ENCODE measurements at places on chromosomes 11 and 22.

DNA sequence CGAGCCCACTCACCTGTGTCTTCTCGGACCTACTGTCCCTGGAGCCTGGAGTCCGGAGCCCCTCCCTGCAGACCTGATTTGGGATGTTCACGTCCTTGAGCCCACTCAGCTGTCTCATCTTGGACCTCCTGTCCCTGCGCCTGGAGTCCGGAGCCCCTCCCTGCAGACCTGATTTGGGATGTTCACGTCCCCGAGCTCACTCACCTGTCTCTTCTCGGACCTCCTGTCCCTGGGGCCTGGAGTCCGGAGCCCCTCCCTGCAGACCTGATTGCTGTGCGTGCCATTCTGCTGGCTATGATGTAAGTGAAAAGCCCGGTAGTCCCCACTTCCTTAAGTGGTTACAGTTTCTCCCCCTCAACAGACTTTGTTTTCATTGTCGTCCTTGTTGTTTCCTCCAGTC is 867.1 kb downstream of the BRD1 start:
- no peaks in the 10 kb centered on the region for H3K4me1 ChIP-seq
- no peaks in the 10 kb centered on the region for H3K36me3 ChIP-seq
- no peak overlapping the region for H3K27ac ChIP-seq
- DNase-seq, result no peak
- no peaks in the 10 kb centered on the region for H3K27me3 ChIP-seq
- H3K4me3 ChIP-seq, result no peak overlapping the region

- H3K4me3 ChIP-seq, result no peak overlapping the region
- peak; percentile 42 for DNase-seq
- peak overlapping the region; percentile 100 for H3K27ac ChIP-seq
- H3K36me3 ChIP-seq, result no peaks in the 10 kb centered on the region
Measured at GRCh38 chr11:65491163-65491465, 7.7 kb upstream of the MALAT1 start.

- H3K4me1 ChIP-seq, result no peaks in the 10 kb centered on the region
- no peak for DNase-seq
- no peak overlapping the region for H3K27ac ChIP-seq
- no peaks in the 10 kb centered on the region for H3K36me3 ChIP-seq
- no peaks in the 10 kb centered on the region for H3K27me3 ChIP-seq
- H3K4me3 ChIP-seq, result no peak overlapping the region
Measured at GRCh38 chr11:133747409-133747808, 97.9 kb downstream of the SPATA19 start.

- no peaks in the 10 kb centered on the region for H3K27me3 ChIP-seq
- DNase-seq, result no peak
- H3K4me1 ChIP-seq, result peaks cover 10% of the 10 kb centered on the region
Measured at GRCh38 chr22:23207729-23208393, 27.6 kb downstream of the BCR start.

GRCh38 chr22:46280063-46280817 is 12.4 kb downstream of the TTC38 start:
- H3K4me3 ChIP-seq, result no peak overlapping the region
- H3K4me1 ChIP-seq, result no peaks in the 10 kb centered on the region
- no peak overlapping the region for H3K27ac ChIP-seq
- DNase-seq, result no peak
- peaks cover 31% of the 10 kb centered on the region for H3K36me3 ChIP-seq

DNA sequence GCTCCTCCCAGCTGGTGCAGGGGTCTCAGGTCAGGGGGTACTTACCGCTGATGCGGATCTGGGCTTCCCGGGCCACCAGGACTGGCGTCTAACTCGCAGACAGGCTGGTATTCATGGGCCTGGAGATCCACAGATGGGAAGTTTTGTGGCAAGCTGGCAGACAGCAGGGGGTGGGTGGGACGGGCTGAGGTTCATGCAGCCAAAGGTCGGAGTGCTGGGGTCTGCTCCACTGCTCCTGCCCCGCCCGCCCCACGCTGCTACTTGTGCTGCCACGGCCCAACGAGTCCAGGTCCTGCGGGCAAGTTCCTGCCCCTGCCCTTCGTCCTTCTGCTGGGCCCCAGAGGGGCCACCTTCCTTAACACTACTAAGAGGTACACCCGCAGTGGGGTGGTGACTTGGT is 3.1 kb downstream of the ACY3 start:
- no peak overlapping the region for H3K4me3 ChIP-seq
- no peaks in the 10 kb centered on the region for H3K36me3 ChIP-seq
- no peaks in the 10 kb centered on the region for H3K4me1 ChIP-seq
- no peak for DNase-seq
- no peaks in the 10 kb centered on the region for H3K27me3 ChIP-seq
- H3K27ac ChIP-seq, result no peak overlapping the region

GRCh38 chr11:114664641-114665040 is 13.7 kb upstream of the NXPE2 start:
- DNase-seq, result no peak
- H3K4me3 ChIP-seq, result no peak overlapping the region
- H3K27ac ChIP-seq, result no peak overlapping the region
- H3K36me3 ChIP-seq, result no peaks in the 10 kb centered on the region

- no peaks in the 10 kb centered on the region for H3K4me1 ChIP-seq
- no peak overlapping the region for H3K27ac ChIP-seq
- H3K27me3 ChIP-seq, result no peaks in the 10 kb centered on the region
- DNase-seq, result no peak
Measured at GRCh38 chr22:28759861-28760560, 12.5 kb upstream of the CCDC117 start.

- no peak overlapping the region for H3K27ac ChIP-seq
- H3K36me3 ChIP-seq, result no peaks in the 10 kb centered on the region
- no peaks in the 10 kb centered on the region for H3K4me1 ChIP-seq
Measured at GRCh38 chr11:75513250-75513649, 12.5 kb downstream of the GDPD5 start.

GRCh38 chr11:47204637-47204989 is 10.2 kb upstream of the DDB2 start:
- no peak overlapping the region for H3K27ac ChIP-seq
- no peaks in the 10 kb centered on the region for H3K27me3 ChIP-seq
- no peak overlapping the region for H3K4me3 ChIP-seq
- no peaks in the 10 kb centered on the region for H3K36me3 ChIP-seq

- peaks cover 3% of the 10 kb centered on the region for H3K4me1 ChIP-seq
- no peak overlapping the region for H3K27ac ChIP-seq
- DNase-seq, result no peak
- H3K27me3 ChIP-seq, result no peaks in the 10 kb centered on the region
Measured at GRCh38 chr11:96143041-96143521, 199.9 kb downstream of the MAML2 start.

- H3K27me3 ChIP-seq, result no peaks in the 10 kb centered on the region
- no peak overlapping the region for H3K27ac ChIP-seq
- DNase-seq, result no peak
- no peak overlapping the region for H3K4me3 ChIP-seq
- no peaks in the 10 kb centered on the region for H3K36me3 ChIP-seq
- no peaks in the 10 kb centered on the region for H3K4me1 ChIP-seq
Measured at GRCh38 chr11:93653080-93653479, 8.4 kb upstream of the CEP295 start.

DNA sequence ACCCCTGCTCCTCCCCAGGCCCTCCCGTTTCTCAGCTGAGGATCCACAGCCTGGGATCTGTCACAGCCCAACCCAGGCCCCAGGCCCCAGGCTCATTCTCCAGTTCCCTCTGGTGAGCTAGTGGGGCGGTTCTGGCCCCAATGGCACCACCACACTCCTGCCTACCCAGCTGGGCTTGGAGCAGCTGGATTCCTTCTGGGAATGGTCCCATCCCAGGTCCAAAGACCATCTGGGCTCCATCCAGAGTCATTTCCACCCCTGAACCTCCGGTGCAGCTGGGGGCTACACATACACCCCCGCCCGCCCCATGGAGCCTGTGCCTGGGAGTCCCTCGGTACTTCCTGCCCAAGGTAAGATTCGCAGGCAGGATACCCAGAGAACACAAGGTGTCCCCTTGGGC is 35.5 kb upstream of the PDGFB start:
- no peaks in the 10 kb centered on the region for H3K36me3 ChIP-seq
- no peak overlapping the region for H3K4me3 ChIP-seq
- H3K4me1 ChIP-seq, result peaks cover 17% of the 10 kb centered on the region
- H3K27me3 ChIP-seq, result no peaks in the 10 kb centered on the region
- no peak for DNase-seq
- no peak overlapping the region for H3K27ac ChIP-seq

DNA sequence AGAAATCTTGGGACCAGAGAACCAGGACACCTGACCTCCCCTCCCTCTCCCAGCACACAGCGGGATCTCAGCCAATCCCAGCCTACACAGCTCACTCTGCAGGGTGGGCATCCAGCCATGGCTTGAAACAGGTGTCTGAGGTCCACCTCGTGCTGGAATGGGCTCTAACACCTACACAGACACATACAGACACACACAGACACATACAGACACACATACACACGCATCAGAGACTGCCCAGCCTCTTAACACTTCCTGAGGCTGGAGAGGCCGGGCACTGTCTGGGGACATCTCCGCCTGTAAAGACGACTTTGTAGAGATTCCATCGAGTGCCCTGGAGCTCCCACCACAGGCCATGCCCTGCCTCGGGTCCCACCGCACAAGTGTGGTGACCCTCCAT is 36.7 kb downstream of the CAPN1 start:
- no peak for DNase-seq
- H3K27ac ChIP-seq, result no peak overlapping the region
- no peaks in the 10 kb centered on the region for H3K27me3 ChIP-seq
- no peaks in the 10 kb centered on the region for H3K36me3 ChIP-seq
- no peak overlapping the region for H3K4me3 ChIP-seq
- peaks cover 3% of the 10 kb centered on the region for H3K4me1 ChIP-seq

DNA sequence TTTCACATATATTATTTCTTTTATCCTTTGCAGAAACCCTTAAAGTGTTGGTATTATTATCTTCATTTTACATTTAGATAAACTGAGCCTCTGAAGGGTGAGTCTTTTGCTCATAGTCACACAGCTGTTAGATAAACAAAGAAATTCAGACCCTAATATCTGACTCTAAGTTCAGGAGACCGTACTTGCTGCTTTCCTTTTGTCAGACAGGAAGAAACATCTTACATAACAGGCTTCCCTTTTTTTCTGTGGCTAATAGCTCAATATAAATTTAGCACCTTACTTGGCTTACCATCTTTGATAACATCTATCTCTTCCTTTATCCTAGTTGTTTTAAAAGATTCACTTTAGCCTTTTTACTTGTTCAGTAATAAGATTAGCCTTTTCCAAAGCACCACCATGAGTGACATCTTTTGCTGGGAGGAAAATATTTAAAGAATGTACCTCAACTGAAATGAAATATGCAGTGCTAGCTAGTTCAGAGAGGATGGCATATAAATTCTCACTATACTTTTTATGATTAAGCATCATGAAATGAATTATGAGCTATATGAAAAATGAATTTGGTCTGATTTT is 128.6 kb downstream of the WNT11 start:
- no peaks in the 10 kb centered on the region for H3K27me3 ChIP-seq
- H3K4me1 ChIP-seq, result peaks cover 25% of the 10 kb centered on the region
- DNase-seq, result no peak
- H3K36me3 ChIP-seq, result no peaks in the 10 kb centered on the region

DNA sequence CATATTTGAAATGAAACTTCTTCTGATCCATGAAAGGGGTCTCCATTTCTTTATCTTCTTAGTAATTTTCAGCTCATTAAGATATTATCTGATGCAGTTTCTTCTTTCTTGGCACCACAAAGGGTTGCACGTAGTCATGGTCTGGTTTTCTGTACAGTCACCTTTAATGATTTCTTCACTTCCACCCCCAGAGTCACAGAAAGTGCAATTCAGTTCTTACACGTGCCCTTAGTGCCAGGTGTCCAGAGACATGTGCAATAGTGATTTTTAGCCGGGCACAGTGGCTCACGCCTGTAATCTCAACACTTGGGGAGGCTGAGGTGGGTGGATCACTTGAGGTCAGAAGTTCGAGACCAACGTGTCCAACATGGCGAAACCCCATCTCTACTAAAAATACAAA is 202.8 kb upstream of the MTNR1B start:
- H3K27ac ChIP-seq, result no peak overlapping the region
- peaks cover 75% of the 10 kb centered on the region for H3K27me3 ChIP-seq
- no peak overlapping the region for H3K4me3 ChIP-seq
- H3K4me1 ChIP-seq, result peaks cover 3% of the 10 kb centered on the region
- DNase-seq, result no peak

- DNase-seq, result peak; percentile 83
- H3K4me3 ChIP-seq, result no peak overlapping the region
- peaks cover 36% of the 10 kb centered on the region for H3K4me1 ChIP-seq
- H3K36me3 ChIP-seq, result peaks cover 9% of the 10 kb centered on the region
- peak overlapping the region; percentile 94 for H3K27ac ChIP-seq
Measured at GRCh38 chr11:6413791-6414201, 5.1 kb downstream of the APBB1 start.

DNA sequence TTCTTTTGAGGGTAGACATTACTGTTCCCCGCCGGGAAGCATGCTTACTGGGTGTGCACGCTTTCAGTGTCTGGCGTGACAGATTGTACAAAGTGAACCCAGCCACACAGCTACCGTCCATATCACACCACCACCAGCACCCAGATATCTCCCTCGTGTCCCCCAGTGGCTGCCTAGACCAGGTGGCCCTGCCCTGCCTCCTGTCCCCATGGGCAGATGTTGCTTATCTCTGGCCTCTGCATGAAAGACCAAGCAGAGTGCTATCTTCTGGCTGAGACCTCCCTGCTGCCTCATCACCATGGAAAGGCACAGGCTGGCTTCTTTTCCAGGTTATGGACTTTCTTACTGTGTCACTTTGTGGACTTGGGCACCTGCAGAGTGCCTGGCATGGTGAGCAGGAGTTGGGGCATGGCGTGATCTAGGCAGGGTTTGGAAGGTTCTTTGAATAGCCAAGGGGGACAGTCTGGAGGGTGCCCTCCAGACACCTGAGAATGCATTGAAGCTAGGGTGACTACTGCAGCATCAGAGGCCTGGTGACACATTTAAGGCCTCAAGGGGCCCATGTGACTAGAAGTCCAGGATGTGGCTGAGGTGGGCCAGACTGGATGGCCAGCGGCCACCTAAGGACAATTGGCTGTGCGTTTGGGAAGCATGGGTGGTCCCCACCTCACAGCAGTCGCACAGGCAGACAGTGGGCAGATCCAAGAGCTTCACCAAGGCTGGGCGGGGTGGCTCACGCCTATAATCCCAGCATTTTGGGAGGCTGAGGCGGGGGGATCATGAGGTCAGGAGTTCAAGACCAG is 4.7 kb downstream of the TANGO2 start:
- no peak for DNase-seq
- no peak overlapping the region for H3K27ac ChIP-seq
- peaks cover 11% of the 10 kb centered on the region for H3K4me1 ChIP-seq

- no peak overlapping the region for H3K4me3 ChIP-seq
- no peaks in the 10 kb centered on the region for H3K36me3 ChIP-seq
- no peaks in the 10 kb centered on the region for H3K27me3 ChIP-seq
- DNase-seq, result no peak
- H3K27ac ChIP-seq, result no peak overlapping the region
- H3K4me1 ChIP-seq, result no peaks in the 10 kb centered on the region
Measured at GRCh38 chr22:32515084-32515483, 40.5 kb downstream of the FBXO7 start.

GRCh38 chr22:46517255-46517761 is 20.1 kb downstream of the CELSR1 start:
- no peaks in the 10 kb centered on the region for H3K27me3 ChIP-seq
- H3K27ac ChIP-seq, result no peak overlapping the region
- H3K36me3 ChIP-seq, result no peaks in the 10 kb centered on the region
- DNase-seq, result no peak
- no peak overlapping the region for H3K4me3 ChIP-seq

Measured in cardiac muscle cell (in vitro differentiated cells and primary cell).